CD4-positive, alpha-beta T cell treated with Interleukin-17A for 4 hours (primary cell): ENCODE measurements at places on chromosomes 4 and X.
A peak's percentile ranks its signal among the peaks of the same experiment; 100 is the strongest.

GRCh38 chrX:135185795-135186443 is 14.7 kb upstream of the CT55 start:
- peak; percentile 27 for DNase-seq

- no peak for DNase-seq
Observed at GRCh38 chr4:7068279-7068842, 497 bp upstream of the GRPEL1 start.

GRCh38 chr4:159400558-159401225 is 297.8 kb downstream of the RAPGEF2 start:
- DNase-seq = no peak

DNA sequence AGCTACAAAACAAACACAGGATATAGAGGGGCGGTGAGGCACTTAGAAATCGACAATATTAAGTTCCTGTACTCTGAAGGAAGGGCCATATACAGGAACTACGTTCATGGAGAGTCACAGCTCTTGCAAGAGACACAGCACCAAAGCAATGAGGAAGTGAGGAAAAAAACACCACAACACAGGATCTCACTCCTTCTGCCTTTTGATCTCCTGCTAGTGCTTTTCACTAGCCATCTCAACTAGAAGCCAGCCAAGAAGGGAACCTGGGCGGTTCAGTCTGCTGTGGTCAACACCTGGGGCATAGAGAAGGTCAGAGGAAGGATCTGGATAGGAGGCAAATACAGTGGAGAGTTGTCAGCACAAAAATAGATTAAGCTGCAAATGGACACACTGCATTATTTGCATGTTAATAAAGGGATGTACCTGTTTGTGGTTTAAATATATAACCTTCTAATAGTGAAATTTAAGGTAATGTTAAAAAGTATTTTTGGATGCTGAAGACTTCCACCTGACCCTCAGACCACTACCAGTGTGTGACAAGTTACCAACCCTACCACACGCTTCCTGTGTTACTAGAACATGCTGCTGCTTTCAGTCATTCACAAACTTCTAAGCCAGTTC is 104.6 kb downstream of the DTHD1 start:
- peak; percentile 39 for DNase-seq

- no peak for DNase-seq
Observed at GRCh38 chr4:141567326-141567915, 69.0 kb upstream of the IL15 start.

DNA sequence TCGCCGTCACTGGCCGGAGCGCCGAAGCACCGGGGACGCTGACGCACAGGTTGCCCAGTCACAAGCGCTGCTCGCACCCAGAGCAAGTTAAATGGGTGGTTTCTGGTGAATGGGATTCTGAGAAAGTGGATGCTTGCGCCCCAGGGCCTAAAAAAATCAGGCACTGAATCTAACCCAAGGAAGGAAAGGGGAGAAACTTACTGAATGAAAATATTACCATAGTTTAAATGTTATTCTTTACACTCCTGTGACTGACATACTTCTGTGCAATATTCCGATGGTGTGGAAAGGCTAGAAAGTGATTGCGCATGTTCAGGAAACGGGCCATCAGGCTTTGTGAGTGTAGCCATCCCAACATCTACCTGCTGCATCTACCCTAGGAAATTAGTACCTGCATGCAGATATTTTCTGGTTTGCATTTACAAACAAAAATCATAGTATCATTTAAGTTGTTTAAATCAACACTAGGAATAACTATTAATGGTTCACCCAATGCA is 838 bp upstream of the ABCG2 start:
- DNase-seq = no peak

- DNase-seq = no peak
Observed at GRCh38 chrX:50723006-50723405, 91.0 kb downstream of the SHROOM4 start.
